ENCODE measurements at places on chromosomes 1 and 21.

- DNase-seq = no peak
Observed at GRCh38 chr1:108089477-108089876, 110.7 kb downstream of the SLC25A24 start.

GRCh38 chr1:68280286-68280685, 48.0 kb upstream of the WLS start:
- DNase-seq = no peak

DNA sequence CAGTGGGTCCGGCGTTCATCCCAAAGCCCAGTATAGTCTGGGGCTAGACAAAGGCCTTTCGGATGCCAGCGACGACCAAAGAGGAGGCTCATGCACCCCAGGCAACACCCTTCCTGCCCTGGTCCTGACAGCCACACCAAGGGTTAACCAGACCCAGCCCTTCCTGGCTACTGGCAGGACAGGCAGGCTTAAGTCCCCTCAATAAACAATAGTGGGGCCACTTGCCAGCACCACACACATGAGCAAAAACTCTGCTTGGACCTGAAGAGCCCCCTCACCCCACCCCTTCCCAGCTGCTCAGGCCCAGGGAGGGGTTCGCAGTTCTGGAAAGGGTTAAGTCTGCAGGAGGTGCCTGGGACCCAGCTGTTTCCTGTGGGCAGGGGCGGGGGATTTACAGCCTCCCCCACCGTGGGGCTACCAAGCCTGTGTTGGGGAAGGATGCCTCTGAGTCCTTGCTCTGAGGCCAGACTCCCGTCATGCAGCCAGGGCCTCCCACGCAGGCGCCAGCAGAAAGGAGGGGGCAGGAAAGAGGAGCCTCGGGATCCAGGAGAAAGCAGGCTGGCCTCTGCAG, 18.2 kb downstream of the PHLDA3 start:
- no peak for DNase-seq

DNA sequence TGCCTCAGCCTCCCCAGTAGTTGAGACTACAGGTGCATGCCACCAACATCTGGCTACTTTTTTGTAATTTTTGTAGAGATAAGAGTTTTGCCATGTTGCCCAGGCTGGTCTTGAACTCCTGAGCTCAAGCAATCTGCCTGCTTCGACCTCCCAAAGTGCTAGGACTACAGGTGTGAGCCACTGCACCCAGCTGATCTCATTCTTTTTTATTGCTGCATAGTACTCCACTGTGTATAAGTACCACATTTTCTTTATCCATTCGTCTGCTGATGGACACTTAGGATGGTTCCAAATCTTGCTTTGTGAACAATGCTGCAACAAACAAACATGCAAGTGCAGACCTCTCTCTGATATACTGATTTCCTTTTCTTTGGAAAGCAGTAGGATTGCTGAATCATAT, 59.5 kb downstream of the UROD start:
- no peak for DNase-seq

DNA sequence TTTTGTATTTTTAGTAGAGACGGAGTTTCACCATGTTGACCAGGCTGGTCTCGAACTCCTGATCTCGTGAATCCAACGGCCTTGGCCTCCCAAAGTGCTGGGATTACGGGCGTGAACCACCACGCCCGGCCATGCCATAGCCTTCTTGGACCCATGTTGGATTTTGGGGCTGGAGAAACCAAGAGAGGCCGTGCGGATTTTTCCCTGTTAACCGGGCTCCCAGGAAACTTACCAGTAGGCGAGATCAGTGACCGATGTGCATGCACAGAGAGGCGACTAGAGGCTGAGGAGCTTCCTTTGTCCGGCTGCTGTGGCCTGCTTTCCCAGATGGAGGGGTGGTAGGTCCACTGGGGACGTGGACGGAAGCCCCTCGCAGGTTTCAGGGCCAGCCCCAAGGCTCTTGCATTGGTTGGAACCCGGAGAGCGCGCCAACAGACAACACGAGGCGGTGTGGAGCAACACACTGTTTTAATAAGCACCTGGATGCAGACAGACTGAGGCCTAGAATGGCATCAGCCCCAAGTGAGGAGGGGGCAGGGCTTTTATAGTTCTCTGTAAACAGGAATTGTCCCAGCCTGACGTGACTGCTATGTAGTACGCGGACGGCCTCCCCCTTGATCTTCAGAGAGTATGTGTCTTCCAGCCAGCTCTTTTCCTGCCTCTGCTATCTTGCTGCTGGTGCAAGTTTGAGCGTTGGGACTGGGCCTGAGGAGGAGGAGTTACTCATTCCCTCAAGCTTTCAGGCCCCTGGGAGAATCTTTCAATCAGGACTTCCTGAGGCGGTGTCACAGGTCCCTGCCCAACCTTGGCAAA, at the start of gene ERVH48-1:
Gene ERVH48-1, minus strand, starts transcription at position 517 of the 813 bp plus-strand sequence. CDS start 6,624 bp downstream, outside the sequence.
- DNase-seq = no peak

DNA sequence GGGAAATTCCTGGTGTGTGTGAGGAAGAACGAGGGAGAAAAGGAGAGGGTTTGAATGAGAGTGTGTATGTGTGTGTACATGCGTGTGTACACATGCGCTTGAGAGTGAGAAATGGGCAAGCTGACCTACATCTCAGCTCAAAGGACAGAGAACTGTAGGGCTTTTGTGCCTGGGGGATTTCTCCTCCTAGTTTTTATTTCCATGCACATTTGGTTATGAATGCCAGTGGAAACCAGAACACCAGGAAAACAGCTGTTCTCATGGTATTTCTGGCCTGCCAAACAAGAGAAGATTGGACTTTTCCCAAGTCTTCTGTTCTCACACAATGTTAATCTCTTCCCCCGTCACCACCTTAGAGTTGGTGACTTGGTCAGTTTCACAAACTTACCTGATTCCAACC, 45.2 kb downstream of the SLC44A3 start:
- no peak for DNase-seq

DNA sequence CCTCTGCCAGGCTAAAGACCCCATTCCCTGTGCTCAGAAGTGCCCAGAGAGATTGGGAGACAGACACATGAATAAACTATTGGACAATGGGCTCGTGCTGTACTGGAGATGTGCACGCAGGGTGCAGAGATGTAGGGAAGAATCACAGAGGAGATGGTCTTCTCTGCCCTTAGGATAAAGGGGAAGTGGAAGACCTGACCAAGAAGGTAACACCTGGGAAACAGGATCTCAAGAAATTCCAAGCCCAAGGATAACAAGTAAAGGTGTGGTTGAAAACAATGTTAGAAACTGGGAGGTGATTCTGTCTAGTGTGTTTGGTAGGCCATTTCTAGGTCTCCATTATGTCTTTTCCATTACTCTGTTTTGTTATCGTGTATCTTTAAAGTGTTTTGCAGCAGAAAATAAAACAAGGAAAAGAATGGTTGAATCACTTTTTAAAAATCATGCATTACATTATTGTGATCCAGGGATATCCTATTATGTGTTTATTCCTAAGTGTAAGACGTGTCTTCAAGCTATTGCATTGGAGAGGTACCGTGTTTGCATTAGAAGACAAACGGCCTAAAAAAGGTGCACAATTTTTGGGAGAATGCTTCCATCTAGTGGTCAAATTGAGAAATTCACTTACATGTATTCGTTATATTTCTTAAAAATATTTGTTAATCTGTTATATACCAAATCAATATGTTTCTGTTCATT, 40.8 kb upstream of the KCTD3 start:
- no peak for DNase-seq

DNA sequence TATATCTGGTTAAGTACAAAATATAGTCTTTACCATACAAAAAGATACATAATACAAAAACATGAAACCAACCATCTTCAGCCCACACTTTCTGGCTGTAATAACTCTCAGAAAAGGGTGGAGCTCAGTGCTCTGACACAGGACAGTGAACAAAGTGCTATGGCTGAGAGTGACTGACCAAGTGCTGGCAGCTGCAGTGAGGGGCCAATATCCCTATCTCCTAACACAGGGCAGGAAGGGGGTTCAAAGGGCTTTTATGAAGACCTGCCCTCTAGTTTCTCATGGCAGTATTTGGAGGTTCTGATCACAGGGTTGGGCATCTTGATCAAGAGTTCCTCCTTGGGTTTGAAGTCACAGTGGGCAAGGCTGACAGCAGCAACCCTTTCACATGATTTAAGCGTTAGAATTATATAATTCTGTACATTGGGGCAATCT, 3.9 kb downstream of the TXNIP start:
- DNase-seq = no peak

- no peak for DNase-seq
Observed at GRCh38 chr1:47438165-47439016, 547 bp downstream of the FOXD2 start.

- DNase-seq = no peak
Observed at GRCh38 chr1:73499671-73500070, 698.3 kb downstream of the LRRIQ3 start.

DNA sequence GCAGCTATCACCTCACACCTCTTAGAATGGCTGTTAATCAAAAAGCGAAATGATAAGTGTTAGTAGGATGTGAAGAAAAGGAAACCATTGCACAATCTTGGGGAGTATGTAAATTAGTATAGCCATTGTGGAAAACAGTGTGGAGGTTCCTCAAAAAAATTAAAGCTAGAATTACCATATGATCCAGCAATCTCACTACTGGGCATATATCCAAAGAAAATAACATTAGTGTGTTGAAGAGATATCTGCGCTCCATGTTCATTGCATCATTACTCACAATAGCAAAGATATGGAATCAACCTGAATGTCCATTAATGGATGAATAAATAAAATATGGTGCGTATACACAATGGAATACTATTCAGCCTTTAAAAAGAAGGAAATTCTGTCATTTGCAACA, 68.9 kb downstream of the SNRPE start:
- no peak for DNase-seq

DNA sequence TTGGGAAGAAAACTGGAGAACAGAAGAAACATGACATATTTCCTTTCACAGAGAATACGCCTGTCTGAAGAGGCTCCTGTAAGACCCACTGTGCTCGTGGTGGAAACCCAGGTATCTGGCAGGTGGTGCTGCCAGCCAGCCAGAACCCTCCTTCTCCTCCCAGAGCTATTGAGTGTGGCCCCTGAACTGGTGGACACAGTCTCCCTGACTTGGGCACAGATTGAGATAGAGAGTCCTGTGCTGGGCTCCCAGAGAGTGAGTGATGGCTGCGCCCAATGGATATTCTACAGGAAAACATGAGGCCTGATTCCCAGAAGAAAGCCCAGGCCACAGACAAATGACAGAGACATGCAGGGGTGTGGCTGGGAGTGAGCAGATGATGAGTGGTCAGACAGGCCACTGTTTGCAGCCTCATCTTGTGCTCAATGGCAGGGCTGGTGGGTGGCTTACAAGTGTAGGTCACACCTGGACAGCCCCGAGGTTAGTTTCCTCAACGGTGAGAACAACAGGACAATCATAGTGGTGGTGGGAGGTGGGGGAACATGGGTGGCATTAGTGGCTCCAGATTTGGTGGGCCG, 127.9 kb downstream of the PTPRU start:
- DNase-seq = no peak
